ENCODE measurements at places on chromosomes 6 and 20. TPM values are rescaled to one million over a fixed set of nuclear protein-coding genes. Genes with fewer than 3 reads are reported as not detected.

The HTR1E gene
- polyA plus RNA-seq, result 0.60 TPM

The RPP40 gene
- polyA plus RNA-seq, result 12.4 TPM

The IL17A gene
- not detected for polyA plus RNA-seq

The SLC22A3 gene
- polyA plus RNA-seq, result 7.2 TPM

The CD40 gene
- polyA plus RNA-seq, result 3.8 TPM

The SLC35D3 gene
- polyA plus RNA-seq, result 0.19 TPM

The SAMD5 gene
- polyA plus RNA-seq, result 11.2 TPM

The FAM83C gene
- polyA plus RNA-seq, result 0.03 TPM

The JARID2 gene
- 32.0 TPM for polyA plus RNA-seq

The ACTL10 gene
- 0.71 TPM for polyA plus RNA-seq

The TDRD6 gene
- 1.6 TPM for polyA plus RNA-seq

The MEP1A gene
- not detected for polyA plus RNA-seq

The CALHM6 gene
- 0.80 TPM for polyA plus RNA-seq

The DUSP15 gene
- 20.7 TPM for polyA plus RNA-seq

The KDM1B gene
- 19.4 TPM for polyA plus RNA-seq

The PPP1R16B gene
- 8.3 TPM for polyA plus RNA-seq

The SAMD3 gene
- polyA plus RNA-seq, result 1.0 TPM

The PACSIN1 gene
- polyA plus RNA-seq, result 0.96 TPM

The C6orf15 gene
- not detected for polyA plus RNA-seq

The PLTP gene
- polyA plus RNA-seq, result 140 TPM

The FHL5 gene
- polyA plus RNA-seq, result 0.12 TPM

The CGA gene
- 2.2 TPM for polyA plus RNA-seq

The SPTLC3 gene
- 16.9 TPM for polyA plus RNA-seq

The PKIB gene
- 1.5 TPM for polyA plus RNA-seq

The SLC44A4 gene
- 68.8 TPM for polyA plus RNA-seq

The ARFGEF2 gene
- polyA plus RNA-seq, result 22.6 TPM

The KCNQ5 gene
- 0.34 TPM for polyA plus RNA-seq

The LAMA4 gene
- polyA plus RNA-seq, result 93.6 TPM

The BNIP5 gene
- polyA plus RNA-seq, result 0.19 TPM
